Hippocampal formation (tissue), 2 donors: ENCODE measurements at places on chromosomes 1 and 21.

DNA sequence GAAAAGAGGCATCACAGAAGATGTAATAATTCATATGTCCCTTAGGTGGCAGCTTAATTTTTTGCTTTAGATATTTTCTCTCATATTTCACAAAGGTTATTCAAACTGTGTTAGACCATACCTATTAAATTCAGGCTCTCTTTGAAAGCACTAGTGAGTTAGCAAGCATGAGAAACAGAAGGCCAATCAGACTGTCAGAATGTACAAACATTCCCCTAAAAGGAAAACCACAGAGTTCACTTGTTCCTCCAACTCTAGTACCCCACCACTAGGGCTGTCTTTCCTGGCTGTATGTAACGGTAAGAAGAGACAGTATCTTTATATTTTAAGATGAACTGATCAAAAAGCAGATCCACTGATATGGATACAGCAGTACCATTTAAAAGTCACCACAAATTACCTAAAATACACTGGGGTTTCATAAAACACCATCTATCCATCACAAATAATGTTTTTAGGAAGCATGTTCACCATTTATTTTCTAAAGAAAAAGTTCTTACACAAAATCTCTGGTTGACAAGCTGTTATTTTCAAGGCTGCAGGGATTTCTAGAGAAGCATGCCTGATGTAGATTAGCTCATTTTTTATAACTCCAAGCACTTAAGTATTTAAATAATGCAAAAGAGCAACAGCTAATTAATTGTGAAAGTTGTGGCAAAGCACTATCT, 1.8 kb downstream of the ARPC5 start:
- DNase-seq: no peak

DNA sequence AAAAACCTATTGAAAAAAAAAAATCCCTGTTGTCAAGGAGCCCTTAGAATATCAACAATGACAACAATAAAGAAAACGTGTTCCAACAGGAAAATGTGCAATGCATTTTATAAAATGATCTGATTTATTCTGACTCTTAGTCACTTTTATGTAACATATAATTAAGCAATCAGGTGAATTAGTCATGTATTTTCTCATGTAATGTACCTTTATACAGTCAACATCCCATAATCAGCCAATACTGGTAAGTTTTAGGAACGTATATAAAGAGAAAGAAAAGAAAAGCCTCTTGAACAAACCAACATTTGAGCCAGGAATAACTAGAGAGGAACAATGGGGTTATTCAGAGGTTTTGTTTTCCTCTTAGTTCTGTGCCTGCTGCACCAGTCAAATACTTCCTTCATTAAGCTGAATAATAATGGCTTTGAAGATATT, at the start of gene CLCA4:
Gene CLCA4, plus strand, starts transcription at position 292 of the 435 bp plus-strand sequence. Its CDS starts 42 bp downstream, at position 334.
- peak; percentile 90 for DNase-seq

GRCh38 chr1:25703671-25704266, 87.2 kb downstream of the MAN1C1 start:
- no peak for DNase-seq

DNA sequence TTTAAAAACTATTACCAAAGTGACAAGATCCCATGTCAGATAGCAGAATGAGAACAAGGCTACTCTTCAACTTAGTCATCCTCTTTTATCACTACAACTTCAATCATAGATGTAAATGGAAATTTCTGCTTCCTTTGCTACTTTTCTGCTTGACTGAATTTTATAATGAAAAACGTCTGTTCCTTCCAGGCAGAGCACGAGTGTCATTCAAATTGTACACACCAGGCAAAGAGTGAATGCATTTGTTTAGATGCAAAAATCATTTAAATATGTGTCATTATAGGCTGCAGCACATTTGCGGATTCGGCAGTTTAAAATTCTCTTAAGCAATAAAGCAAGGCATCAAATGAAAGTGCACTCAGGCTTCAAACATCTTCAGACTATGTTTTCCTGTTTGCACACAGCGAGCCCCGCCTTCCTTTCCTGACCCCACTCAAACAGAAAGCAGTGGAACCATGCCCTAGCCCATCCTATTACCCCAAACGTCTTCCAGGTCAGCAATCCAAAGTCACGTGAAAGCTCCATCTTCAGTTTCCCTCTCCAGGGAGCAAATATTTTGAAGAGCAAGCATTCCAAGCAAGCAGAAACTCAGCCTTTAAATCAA, 99.6 kb downstream of the APP start:
- DNase-seq: no peak

- no peak for DNase-seq
Measured at GRCh38 chr1:37691497-37692077, 729 bp upstream of the CDCA8 start.

- DNase-seq: no peak
Measured at GRCh38 chr1:247146671-247147070, 25.1 kb downstream of the ZNF124 start.

DNA sequence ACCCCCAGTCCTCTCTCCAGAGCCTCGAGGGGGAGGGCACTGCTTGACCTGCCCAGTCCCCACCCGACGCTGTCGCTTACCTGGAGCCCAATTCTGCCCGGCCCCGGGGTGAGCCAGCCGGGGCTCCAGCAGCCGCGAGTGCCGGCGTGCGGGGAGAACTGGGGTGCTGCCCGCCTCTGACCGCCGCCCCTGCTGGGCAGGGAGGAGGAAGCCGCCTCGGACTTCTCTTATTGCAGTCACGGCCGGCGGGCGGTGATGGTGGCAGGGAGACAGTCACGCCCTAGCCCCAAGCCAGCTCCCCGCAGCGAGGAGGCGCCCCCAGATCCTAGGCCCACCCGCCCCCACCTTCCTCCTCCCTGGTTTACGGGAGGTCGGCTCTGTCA, at the start of gene FGR:
Gene FGR, minus strand, starts transcription at position 201 of the 383 bp plus-strand sequence. CDS start 11,269 bp downstream, outside the sequence.
- no peak for DNase-seq

DNA sequence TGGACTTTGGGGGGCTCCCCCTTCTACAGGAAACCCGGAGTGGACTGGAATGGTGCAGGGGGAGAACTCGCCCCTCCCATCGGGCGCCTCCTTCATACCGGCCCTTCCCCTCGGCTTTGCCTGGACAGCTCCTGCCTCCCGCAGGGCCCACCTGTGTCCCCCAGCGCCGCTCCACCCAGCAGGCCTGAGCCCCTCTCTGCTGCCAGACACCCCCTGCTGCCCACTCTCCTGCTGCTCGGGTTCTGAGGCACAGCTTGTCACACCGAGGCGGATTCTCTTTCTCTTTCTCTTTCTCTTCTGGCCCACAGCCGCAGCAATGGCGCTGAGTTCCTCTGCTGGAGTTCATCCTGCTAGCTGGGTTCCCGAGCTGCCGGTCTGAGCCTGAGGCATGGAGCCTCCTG, at the start of gene TNFRSF14:
Gene TNFRSF14, plus strand, starts transcription at position 95 of the 401 bp plus-strand sequence. Its CDS starts 294 bp downstream, at position 389.
- peak; percentile 24 for DNase-seq

GRCh38 chr1:102032534-102032933, 35.8 kb upstream of the OLFM3 start:
- DNase-seq: no peak

DNA sequence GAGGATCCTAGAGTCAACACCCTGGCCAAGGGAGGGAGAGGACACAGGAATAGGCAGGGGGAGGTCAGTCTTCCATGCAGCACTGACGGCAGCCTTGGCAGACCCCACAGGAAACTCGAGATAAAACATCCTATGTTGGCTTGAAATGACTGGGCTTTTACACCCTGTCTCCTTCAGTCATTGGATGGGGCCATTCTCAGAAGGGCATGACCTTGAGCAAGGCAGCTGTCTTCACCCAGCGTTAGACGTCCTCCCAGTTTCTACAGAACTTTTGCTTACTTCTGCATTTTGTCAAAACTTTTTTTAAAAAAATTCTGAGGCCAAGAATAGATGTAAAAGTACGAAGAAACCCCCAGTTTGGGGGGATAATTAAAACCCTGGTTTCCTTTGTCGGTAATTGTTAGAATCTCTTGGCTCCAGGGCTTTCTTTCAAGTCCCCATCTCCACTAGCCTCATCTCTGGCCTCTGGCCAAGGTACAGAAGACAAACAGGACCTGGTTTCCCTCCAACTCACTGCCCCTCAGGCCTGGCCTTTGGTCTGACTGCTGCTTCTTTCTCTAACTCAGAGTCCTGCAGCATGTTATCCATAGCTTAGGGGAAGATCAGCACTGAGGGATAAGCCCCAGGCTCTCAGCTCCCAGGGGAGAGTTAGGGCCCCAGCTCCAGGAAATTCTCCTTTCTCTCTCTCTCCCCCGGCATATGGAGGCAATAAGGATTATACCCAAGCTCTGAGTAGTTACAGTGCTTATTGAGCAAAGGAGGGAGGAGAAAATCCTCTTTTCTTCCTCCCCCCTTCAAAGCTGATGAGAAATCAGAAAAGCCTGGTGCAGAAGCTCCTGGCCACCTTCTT, 51.6 kb upstream of the KCND3 start:
- DNase-seq: no peak

DNA sequence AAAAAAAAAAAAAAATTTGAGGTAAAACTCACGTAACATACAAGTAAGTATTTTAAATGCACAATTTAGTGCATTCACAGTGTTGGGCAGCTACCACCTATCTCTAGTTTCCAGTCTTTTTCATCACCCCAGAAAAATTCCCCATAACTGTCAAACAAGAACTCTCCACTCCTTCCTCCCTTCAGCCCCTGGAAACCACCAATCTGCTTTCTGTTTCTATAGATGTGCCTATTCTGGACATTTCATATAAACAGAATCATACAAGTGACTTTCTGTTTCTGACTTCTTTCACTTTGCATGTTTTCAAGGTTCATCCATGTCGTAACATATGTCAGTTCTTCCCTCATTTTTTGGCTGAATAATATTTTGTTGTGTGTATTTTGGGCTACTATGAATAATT, 24.9 kb upstream of the ETS2 start:
- DNase-seq: no peak

DNA sequence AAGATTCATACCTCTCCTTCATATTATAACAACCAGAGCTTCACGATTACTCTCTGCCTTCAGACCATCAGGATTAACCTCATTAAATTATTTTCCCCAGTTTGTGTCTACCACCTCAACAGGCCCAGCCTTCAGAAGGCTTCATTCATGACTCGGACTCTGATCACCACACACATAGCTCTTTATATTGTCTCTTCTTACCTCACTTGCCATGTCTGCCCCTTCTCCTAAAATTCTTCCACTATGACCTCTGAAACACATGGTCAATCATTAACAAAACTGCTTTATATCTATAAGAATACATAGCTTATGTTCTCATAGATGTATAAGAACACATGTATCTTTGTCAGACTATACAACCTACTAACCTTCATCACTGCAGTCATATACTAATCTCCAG, 79.8 kb downstream of the USP1 start:
- no peak for DNase-seq

DNA sequence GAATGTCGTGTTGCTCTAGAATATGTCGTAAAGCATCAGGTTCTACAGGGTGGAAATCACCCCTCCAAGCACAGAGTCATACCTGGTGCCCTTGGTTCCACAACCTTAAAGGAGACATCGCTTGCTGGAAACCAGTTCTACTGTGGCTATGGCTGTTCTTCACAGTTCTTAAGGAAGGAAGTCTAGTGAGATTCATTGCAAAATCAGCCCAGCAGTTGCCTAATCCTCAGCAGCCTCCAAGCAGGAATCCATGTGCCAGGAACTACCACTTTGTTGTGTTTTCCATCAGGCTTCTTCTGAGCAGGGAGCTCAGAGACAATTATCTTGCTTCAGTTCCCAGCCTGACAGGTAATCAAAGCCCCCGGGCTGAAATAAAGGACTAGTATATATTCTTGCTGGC, 45.0 kb upstream of the SLC35F3 start:
- no peak for DNase-seq

- no peak for DNase-seq
Measured at GRCh38 chr1:218835609-218836008, 338.1 kb upstream of the LYPLAL1 start.

DNA sequence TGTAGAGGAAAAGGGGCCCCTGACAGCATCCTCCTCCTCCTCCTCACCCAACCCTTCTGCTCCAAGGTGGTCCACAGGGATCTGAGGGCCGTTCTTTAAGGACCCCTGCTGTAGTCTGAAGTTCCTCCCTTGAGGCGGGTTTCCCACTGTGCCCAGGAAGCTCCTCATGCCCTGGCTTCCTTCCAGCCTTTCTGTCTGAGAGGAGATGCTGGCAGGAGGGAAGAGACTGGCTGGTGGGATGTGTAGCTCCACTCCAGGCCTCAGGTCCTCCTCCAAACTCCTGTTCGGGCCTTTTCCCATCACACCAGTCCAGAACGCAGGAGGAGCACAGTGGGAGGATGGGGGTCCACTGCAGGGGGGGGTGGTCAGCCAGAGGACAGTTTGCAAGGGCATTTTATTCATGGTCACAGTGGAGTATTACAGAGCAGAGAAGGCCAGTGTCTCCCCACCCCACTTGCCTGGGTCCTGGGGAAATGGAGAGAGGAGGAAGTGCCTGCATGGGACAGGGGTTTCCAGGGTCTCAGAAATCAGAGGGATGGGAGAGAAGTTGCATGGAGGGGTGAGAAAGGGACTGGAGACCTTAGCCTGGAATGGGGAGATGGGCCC, 7.8 kb downstream of the ETV3L start:
- DNase-seq: no peak

DNA sequence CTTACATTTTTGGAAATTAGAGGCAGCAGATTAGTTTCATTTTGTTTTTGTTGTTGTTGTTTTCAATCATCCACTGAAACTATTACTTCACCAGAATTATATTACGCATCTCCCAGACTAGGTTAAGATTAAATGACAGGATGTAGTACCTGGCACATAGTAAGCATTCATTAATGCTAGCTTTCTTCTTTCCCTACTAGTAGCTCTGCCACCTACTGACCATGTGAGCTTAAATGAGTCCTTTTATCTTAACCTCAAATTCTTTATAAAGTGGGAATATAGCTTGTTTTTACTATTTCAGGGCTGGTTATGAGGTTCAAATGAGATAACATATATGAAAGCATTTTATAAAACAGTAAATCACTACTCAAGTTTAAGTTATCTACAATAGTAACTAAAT, 10.2 kb upstream of the ASPM start:
- no peak for DNase-seq

DNA sequence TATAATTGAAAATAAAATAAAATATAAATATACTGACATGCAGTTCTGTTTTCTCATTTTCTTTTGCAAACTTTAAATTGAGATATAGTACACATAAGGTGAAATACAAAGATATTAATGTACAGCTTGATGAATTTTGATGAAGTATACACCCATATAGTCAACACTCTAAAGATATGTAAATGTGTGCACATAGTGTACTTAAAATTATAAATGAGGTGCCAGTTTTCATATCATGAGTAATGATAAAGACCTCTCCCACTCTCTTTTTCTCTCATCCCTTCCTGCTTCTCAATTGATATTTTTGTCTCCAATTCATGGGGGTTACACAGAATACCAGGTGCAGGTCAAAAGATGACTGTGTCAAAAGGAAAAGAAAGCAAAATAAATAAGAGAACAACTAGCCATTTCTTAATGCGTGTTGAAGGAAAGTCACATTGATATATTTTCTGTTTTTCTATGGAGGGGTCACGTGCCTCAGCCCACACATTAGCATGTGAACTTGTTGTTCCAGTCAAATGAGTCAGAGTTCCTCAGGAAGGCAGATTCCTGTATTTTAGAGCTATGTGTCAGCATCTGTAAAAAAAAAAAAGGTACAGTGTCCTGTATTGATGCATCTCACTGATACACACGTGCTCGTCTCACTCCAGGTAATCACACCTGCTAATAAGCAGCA, 64.3 kb upstream of the HOOK1 start:
- DNase-seq: no peak

GRCh38 chr1:245132771-245133170, 22.0 kb upstream of the KIF26B start:
- DNase-seq: no peak
